Cortex of kidney (tissue), 1 donor: ENCODE measurements at places on chromosomes 4 and X.

DNA sequence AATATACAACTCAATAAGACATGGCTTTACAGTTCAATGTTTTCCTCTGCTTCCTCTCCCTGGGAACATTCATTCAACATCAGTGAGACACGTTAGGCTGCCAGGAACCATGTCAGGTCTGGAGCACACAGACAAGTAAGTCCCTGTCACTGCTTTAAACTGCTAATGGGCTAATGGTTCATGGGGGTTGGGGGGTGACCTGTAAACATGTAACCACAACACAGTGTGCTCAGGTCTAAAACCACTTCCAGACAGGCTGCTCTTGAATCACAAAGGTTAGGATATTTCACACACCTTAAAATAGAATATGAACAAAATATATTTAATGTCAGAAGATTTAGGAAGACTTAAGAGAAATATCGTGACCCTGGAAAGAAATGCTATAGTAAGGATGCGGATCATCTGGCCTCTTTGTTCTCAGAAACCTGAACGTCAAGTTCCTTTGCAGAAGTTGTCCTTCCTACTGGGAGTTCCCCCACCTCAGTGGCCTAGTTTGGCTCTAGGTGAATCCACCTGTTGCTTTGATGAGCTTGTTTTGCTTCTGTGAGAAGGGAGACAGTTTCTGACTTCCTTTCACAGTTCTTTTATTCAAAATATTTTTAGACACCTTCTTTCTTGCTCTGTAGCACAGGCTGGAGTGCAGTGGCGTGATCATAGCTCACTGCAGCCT, 359.9 kb downstream of the UNC5C start:
- no peak for DNase-seq

- DNase-seq: no peak
Measured at GRCh38 chr4:73223258-73223650, 35.3 kb downstream of the ANKRD17 start.

DNA sequence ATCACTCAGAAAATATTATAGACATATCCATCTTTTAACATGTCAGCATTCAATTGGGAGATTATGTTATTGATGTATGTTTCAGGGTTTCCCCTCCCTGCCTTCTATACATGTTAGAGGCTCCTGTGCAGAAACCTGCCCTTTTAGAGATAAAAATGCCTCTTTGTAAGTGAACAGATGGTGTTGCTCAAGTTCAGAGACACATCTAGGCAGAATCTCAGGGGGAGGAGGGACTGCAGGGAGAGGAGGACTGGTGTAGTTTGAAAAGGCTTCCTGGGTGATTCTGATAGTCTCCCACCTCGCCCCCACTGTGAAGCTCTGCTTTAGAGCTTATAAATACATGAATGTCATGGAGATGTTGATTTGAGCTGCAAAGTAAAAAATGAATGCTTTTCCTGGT, 12.0 kb upstream of the UNC5C start:
- no peak for DNase-seq

DNA sequence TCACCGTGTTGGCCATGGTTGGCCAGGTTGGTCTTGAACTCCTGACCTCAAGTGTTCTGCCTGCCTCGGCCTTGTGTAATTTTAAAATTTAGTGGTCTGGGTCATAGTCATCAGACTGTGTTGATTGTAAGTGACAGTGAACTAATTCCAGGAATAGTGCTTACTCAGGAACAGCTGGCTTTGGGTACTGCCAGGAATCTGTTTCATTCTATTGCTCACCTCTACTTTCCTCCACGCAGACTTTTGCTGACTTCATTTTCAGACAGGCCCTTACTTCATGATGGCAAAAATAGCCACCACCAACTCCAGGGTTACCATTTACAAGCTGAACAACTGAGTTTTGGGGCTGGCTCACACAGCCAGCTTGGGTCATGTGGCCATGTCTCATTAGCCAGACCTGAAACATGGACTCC, 54.6 kb downstream of the FNIP2 start:
- DNase-seq: no peak

DNA sequence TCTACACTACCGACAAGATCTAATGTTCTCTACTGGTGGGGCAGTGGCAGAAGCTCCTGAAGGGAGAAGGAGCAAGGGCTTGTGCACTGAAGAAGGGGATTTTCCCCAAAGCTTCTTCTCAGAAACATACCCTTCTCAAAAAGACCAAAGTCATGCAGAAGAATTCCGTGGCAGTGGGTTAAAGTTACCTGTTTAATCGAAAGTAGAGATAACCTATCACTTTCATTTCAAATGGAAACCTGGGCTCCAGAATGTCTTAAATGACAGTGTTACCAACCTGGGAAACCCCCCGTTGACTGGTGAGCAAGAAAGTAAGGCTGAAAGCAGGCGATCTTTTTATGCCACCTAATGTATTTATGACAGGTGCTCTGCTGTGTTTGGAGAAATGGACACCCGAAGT, 92.5 kb upstream of the TEX13D start:
- no peak for DNase-seq

GRCh38 chr4:139603576-139604410, 47.8 kb upstream of the SETD7 start:
- DNase-seq: no peak

DNA sequence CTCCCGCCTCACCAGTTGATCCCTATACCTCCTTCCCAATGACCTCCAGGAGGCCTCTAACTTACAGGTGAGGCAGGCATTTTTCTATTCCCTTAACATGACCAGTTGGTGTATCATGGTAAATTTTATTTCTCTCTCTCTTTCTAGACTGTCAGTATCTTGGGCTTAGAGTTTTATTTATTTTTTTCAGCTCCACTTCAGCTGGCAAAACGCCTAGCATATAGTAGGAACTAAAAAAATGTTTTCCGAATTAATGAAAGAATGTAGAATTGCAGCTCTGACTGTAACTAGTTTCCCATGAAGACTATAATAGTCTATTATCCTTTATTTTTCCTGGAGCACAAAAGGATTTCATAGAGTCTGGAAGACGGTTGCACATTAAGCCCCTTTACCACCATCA, 84.8 kb downstream of the PDE5A start:
- no peak for DNase-seq

DNA sequence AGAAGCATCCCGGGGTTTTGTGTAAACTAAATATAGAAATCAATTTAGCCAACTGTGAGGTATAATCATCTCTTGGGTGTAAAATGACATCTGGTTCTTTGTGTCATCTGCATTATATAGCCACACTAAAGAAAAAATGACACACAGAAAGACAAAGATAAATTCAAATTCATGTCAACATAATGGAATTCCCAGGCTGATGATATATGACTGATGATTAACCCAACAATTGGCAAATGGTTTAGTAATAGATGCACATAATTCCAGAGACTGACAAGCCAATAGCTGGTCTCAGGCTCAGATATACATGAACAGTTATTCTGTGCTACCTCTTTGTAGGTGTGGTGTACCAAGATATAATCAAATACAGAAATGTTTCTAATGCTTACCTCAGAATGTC, 375.4 kb upstream of the PITX2 start:
- no peak for DNase-seq

DNA sequence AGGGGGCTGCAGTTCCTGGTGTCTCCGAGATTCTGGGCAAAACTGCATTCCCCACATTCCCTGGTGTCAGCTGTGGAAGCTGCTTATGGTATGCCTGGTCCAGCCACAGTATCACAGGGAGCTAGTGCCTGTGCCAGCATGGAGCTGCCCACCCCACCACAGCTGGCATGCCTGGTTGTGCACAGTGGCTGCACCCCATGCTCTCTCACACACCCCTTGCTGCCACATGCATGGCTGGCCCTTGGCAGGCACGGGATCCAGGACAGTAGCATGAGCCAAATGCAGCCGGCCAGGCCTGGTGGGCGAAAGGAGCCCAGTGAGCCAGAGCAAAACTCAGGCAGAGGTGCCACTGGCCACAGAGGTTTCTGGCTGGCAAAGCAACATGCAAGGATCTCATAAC, 418.0 kb upstream of the SPOCK3 start:
- DNase-seq: no peak

DNA sequence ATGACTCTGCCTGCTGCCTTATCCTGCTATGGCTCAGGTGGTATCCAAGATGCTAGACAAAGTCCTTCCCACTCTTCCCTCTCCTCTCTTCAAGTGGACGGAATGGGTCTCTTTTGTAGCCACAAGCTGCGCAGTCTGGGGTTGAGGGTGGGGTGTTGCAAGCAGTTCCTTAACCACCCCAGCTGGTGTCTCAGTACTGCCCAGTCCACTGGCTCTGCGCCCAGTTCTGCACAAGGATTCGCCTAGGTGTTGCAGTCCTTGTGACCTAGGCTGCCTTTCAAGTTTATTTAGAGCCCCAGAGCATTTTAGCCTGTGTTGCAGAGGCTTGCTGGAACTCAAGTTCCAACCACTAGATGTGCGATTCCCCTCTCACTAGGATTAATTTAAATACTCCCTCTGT, 120.7 kb downstream of the NEXMIF start:
- no peak for DNase-seq

- no peak for DNase-seq
Measured at GRCh38 chr4:150237110-150237872, 159.0 kb downstream of the DCLK2 start.

GRCh38 chrX:101206471-101206870, 13.1 kb upstream of the DRP2 start:
- DNase-seq: no peak

GRCh38 chr4:3680656-3681055, 85.5 kb upstream of the ADRA2C start:
- no peak for DNase-seq

DNA sequence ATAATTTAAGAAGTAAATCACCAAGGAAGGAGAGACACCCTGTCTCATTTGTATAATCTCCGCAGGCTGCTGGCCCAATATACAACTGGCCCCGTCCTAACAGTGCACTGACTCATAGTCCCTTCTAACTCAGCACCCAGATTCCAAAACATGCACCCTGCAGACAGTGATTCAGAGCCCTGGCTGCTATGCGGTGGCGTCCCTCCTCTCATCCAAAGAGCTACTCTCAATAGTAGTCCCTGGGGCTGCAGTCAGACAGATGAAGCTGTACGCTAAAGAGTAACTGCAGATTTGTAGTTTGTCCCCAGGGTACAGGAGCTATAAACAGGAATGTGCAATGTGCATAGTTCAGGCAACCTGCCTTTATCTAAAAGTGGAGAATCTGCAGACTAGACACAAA, 23.0 kb downstream of the GABRA3 start:
- DNase-seq: no peak

- no peak for DNase-seq
Measured at GRCh38 chrX:85024562-85024961, 20.9 kb downstream of the APOOL start.

- DNase-seq: no peak
Measured at GRCh38 chr4:143375326-143376073, 38.8 kb downstream of the GAB1 start.

DNA sequence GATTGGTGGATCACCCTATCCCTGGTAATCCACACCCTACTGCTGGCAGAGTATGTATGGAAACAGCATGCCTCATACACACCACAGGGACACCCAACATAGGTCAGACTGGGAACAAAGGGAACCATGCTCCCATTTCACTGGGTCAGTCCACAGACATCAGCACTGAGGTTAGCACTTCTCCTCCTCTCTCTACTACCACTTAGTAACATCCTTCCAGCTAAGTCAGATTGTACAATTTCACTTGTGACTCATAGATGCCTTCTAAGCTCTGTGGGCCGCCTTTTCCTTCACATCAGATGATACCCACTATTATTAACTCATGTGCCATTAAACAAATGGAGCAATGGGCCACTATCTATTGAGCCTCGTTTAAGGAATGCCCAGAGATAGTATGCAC, 15.5 kb upstream of the ZXDA start:
- no peak for DNase-seq

- no peak for DNase-seq
Measured at GRCh38 chrX:150759568-150760416, 66.6 kb downstream of the MTMR1 start.

- DNase-seq: no peak
Measured at GRCh38 chrX:46864606-46865005, 27.8 kb downstream of the RP2 start.

DNA sequence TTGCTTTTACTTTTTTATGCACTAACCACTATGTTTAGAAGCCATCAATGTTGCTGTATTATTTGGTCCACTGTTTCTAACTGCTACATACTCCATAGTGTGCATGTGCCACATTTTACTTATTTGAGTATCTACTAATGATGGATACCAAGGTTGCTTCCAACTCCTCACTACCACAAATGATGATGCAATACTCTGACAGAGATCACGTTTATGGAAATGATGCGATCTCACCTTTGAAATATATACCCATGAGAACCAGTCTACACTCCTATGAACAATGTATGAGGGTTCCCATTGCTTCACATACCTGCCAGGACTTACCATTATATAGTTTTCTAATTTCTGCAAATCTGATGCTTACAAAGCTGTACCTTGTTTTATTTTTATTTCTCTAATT, 44.2 kb downstream of the HUWE1 start:
- no peak for DNase-seq

GRCh38 chr4:35250761-35251160, 993.6 kb downstream of the ARAP2 start:
- DNase-seq: no peak

DNA sequence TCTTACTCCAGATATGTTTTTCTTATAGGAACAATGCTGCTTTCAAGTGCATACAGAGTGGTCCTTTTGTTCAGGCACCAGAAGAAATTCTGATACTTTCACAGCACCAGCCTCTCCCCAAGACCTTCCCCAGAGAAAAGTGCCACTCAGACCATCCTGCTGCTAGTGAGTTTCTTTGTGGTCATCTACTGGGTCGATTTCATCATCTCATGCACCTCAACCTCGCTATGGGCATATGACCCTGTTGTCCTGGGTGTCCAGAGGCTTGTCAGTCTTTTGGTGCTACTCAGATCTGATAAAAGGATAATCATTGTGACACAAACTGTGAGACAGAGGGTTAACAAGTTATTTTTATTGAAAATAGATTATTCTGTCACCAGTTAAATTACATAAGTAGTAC, 39.5 kb downstream of the WDR13 start:
- DNase-seq: no peak

- no peak for DNase-seq
Measured at GRCh38 chr4:7647600-7648543, 213.1 kb upstream of the PSAPL1 start.

GRCh38 chr4:117996891-117997290, 37.4 kb upstream of the NDST3 start:
- no peak for DNase-seq

GRCh38 chr4:53863736-53864365, 200.6 kb downstream of the CHIC2 start:
- no peak for DNase-seq

DNA sequence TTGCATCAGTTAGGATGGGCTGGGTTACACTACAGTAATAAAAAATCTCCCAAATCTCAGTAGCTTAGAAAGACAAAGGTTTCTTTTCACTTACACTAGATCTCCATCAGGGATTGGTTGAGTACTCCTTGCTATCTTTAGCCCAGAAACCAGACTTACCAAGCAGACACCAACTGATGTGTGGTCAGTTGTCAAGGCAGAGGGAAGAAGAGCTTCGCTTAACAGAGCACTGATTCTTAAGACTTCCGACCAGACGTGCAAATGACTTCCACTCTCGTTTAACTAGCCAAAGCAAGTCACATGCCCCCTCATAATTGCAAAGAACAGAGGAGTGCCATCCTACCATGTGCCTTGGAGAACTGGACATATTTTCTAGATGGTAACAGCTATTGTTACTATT, 5.7 kb upstream of the ZNF518B start:
- no peak for DNase-seq
